ENCODE measurements at places on chromosomes 5 and 9. TPM values are rescaled to one million over a fixed set of nuclear protein-coding genes. Genes with fewer than 3 reads are reported as not detected.

- no peak overlapping the region for H3K27ac ChIP-seq
- H3K27me3 ChIP-seq = no peaks in the 10 kb centered on the region
- no peak for DNase-seq
- H3K4me1 ChIP-seq = no peaks in the 10 kb centered on the region
These were observed 44.1 kb upstream of the ITGA2 start for GRCh38 chr5:52945040-52945439.

GRCh38 chr5:178281331-178281730, 48.7 kb upstream of the PHYKPL start:
- H3K27ac ChIP-seq = no peak overlapping the region
- H3K4me1 ChIP-seq = no peaks in the 10 kb centered on the region

GRCh38 chr5:150401376-150402228, 11.1 kb downstream of the CD74 start:
- DNase-seq = no peak
- peaks cover 39% of the 10 kb centered on the region for H3K36me3 ChIP-seq
- no peak overlapping the region for H3K27ac ChIP-seq
- H3K27me3 ChIP-seq = no peaks in the 10 kb centered on the region
- H3K4me3 ChIP-seq = no peak overlapping the region

GRCh38 chr5:19891658-19892057, 96.3 kb downstream of the CDH18 start:
- no peak overlapping the region for H3K27ac ChIP-seq
- no peak for DNase-seq
- H3K4me1 ChIP-seq = no peaks in the 10 kb centered on the region
- no peaks in the 10 kb centered on the region for H3K27me3 ChIP-seq
- no peak overlapping the region for H3K4me3 ChIP-seq

GRCh38 chr9:94911211-94911610, 184.7 kb downstream of the AOPEP start:
- no peak overlapping the region for H3K4me3 ChIP-seq
- H3K4me1 ChIP-seq = peaks cover 24% of the 10 kb centered on the region
- no peaks in the 10 kb centered on the region for H3K27me3 ChIP-seq

DNA sequence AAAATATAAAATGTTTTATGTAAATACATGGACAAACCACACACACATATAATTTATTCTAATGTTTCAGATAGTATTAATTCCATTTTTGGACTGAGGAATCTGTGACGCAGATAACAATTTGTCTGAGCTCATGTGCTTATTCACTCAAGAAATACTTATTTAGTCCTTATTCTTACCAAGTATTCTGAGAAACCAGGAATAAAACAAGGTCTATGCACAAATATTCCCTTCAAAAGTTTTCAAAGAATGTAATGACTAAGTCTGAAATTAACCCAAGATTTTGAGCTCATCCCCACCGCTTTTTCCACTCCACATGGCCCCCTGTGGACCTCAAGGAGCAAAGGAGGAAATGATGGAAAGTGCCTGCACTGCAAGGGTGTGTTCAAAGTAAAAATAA, 1022.3 kb downstream of the EFNA5 start:
- H3K4me3 ChIP-seq = no peak overlapping the region
- no peak for DNase-seq
- no peaks in the 10 kb centered on the region for H3K36me3 ChIP-seq
- H3K27me3 ChIP-seq = no peaks in the 10 kb centered on the region
- H3K27ac ChIP-seq = no peak overlapping the region

- H3K4me3 ChIP-seq = no peak overlapping the region
- H3K27me3 ChIP-seq = no peaks in the 10 kb centered on the region
- H3K36me3 ChIP-seq = no peaks in the 10 kb centered on the region
- no peak overlapping the region for H3K27ac ChIP-seq
- no peaks in the 10 kb centered on the region for H3K4me1 ChIP-seq
These were observed 92.5 kb downstream of the TLR4 start for GRCh38 chr9:117796681-117797080.

GRCh38 chr9:94554439-94555331, at the start of gene PCAT7:
Gene PCAT7, plus strand, starts transcription at chr9:94555083.
- H3K27me3 ChIP-seq = peaks cover 4% of the 10 kb centered on the region
- H3K27ac ChIP-seq = peak within 1 kb of the TSS; percentile 90
- DNase-seq = peak; percentile 94
- no peaks in the 10 kb centered on the region for H3K4me1 ChIP-seq
- peak within 1 kb of the TSS; percentile 88 for H3K4me3 ChIP-seq

GRCh38 chr9:137461663-137462395, 2.7 kb upstream of the NSMF start:
- H3K27me3 ChIP-seq = no peaks in the 10 kb centered on the region
- no peak overlapping the region for H3K27ac ChIP-seq
- no peaks in the 10 kb centered on the region for H3K4me1 ChIP-seq
- peak; percentile 97 for DNase-seq
- H3K4me3 ChIP-seq = no peak overlapping the region

DNA sequence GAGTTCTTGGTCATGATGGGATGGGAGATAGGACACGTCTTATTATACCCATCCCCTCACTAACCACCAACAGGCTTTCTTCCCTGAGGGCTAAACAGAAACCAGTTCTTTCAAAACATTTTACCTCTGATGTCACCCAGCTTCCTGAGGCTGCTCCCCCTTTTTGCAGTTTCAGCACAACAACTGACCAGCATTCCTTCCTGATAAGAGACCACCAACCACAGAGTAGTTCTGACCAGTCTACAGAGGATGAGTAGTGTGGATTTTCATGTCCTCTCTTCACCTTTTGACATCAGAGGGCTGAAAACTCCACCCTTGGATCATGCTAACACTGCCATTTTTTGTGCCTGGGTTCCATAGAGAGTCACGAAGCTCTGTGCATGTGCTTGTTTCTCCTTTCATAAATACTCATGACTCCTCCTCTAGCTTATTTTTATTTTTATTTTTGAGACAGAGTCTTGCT, 82.6 kb downstream of the OSTF1 start:
- H3K4me3 ChIP-seq = no peak overlapping the region
- H3K4me1 ChIP-seq = no peaks in the 10 kb centered on the region
- no peaks in the 10 kb centered on the region for H3K36me3 ChIP-seq
- no peak overlapping the region for H3K27ac ChIP-seq

DNA sequence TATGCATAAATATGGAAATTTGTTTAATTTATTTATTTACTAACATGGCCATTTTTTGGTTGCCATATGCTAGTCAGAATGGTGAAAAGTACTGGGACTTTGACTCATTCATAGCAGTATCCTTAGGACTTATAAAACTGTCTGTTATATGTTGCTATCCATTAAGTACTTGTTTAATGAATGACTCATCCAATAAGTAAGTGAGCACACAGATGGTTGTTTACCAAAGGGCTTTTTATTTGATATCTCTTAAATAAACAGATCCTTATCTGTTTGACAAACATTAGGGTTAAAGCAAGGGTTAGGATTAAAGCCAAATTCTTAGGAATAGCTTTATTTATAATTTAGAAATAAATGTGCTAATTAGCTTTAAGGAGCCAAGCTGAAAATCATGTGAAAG, 183.4 kb downstream of the FBXO4 start:
- H3K4me3 ChIP-seq = no peak overlapping the region
- no peak for DNase-seq
- H3K27ac ChIP-seq = no peak overlapping the region
- no peaks in the 10 kb centered on the region for H3K36me3 ChIP-seq
- no peaks in the 10 kb centered on the region for H3K4me1 ChIP-seq
- no peaks in the 10 kb centered on the region for H3K27me3 ChIP-seq

DNA sequence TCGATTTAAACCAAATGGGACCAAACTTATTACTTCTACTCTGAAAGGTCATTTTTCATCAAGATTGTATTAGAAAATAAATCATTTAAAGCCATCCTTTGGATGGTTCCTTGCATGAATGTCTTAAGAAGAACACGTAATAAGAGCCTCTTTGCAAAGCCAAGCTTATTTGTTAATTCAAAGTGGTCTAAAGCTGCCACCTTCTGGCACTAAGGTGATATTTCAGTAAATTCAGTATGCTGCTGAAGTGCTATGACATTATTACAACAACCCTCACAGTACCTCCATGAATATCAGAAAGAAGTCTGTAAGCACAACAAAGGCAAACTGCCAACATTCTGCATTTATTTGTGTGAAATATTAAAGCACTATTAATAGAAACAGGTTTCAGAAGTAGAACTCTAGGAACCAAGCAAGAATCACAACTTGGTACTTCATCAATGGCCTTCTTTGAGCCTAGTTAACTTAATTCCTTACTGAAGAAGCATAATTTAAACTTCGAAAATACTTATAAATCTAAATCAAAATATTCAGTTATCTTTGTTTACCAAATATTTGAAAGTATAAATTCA, 53.1 kb upstream of the TYRP1 start:
- no peak for DNase-seq
- H3K36me3 ChIP-seq = no peaks in the 10 kb centered on the region
- peaks cover 44% of the 10 kb centered on the region for H3K27me3 ChIP-seq
- H3K4me3 ChIP-seq = no peak overlapping the region
- H3K27ac ChIP-seq = no peak overlapping the region

DNA sequence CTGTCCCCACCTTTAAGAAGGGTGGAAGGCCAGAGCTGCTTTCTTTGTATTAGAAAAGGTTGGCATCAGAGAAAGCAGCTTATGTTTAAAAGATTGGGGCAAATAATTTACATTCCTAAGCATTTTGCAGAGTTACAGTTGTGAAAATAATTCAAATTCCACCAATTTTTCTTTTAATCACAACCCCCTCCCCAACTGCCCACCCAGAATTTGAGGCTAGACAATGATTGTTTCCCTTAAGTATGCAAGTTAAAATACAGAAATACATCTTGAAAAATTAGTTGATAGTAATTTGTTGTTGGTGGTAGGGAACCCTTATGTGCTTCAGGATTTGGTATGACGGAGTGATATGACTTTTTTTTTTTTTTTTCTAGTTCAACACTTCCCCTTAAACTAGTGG, 133.0 kb downstream of the ZSWIM6 start:
- H3K4me1 ChIP-seq = no peaks in the 10 kb centered on the region
- H3K36me3 ChIP-seq = no peaks in the 10 kb centered on the region

PCDHB16 gene
- total RNA-seq = 12.1 TPM

FAM151B gene
- total RNA-seq = 0.77 TPM

DDX4 gene
- total RNA-seq = not detected

DEPDC1B gene
- 42.1 TPM for total RNA-seq

CCDC171 gene
- total RNA-seq = 8.3 TPM

ANKRD18B gene
- 6.7 TPM for total RNA-seq

All from endodermal cell (in vitro differentiated cells).